ENCODE measurements at places on chromosomes 12 and 14.

DNA sequence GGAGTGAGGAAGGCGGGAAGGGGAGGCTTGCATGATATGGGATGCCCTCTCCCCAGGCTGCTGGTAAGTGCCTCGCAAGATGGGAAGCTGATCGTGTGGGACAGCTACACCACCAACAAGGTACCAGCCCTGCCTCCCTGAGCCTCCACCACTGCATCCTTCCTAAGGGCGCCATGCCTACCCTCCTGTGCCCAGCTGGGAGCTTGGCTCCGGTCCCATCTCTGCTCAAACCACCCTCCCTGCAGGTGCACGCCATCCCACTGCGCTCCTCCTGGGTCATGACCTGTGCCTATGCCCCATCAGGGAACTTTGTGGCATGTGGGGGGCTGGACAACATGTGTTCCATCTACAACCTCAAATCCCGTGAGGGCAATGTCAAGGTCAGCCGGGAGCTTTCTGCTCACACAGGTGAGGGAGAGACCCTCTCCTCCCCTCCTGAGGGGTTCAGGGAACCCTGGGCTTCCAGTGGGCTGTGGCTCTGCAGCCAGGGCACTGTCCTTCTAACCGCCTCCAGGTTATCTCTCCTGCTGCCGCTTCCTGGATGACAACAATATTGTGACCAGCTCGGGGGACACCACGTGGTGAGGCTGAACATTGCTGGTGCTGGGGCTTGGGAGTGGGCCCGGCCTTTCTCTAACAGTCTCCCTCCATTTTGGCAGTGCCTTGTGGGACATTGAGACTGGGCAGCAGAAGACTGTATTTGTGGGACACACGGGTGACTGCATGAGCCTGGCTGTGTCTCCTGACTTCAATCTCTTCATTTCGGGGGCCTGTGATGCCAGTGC, 2.6 kb downstream of the GNB3 start:
- DNase-seq: no peak

- peak; percentile 95 for DNase-seq
Measured at GRCh38 chr12:64181430-64182291, 40.4 kb downstream of the KICS2 start.

- DNase-seq: no peak
Measured at GRCh38 chr12:41681898-41682297, 462.8 kb downstream of the GXYLT1 start.

GRCh38 chr12:102540815-102541385, 60.5 kb upstream of the IGF1 start:
- no peak for DNase-seq

DNA sequence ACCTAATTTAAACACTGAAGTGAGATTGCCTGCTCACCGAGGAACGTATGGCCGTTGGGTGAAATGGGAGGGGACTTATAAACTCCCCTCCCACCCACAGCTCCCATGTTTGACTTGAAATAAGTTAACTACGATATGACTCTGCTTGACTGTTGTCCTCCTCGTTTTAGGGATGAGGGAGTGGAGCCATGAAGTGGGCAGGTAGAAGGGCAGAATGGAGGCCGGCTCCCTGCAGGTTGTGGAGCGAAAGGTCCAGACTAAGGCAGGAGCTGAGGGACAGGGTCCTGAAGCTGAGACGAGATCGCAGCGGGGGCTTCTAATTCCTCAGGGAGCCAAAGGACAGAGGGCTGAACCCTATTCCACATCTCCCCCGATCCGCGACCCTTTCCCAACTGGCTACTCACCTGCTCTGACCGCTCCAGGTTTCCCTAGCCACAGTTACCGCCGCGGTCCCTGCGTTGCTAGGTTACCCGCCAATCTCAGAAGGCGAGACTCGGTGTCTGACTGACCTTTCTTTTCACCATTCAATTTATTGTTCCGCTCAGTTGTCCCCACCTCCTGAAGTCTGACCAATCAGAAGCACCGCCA, 577 bp upstream of the TPCN1 start:
- no peak for DNase-seq

Measured in BJ (cell line).